ENCODE measurements at places on chromosomes 13 and 19. TPM values are rescaled to one million over a fixed set of nuclear protein-coding genes. Genes with fewer than 3 reads are reported as not detected.

The RNF17 gene
- not detected for polyA plus RNA-seq

The RNF113B gene
- polyA plus RNA-seq: not detected

The FOXA3 gene
- polyA plus RNA-seq: not detected

The CACNG8 gene
- 0.05 TPM for polyA plus RNA-seq

The TTC9B gene
- 0.26 TPM for polyA plus RNA-seq

- DNase-seq: no peak
Measured at GRCh38 chr13:58080806-58081205, 449.3 kb downstream of the PCDH17 start.

DNA sequence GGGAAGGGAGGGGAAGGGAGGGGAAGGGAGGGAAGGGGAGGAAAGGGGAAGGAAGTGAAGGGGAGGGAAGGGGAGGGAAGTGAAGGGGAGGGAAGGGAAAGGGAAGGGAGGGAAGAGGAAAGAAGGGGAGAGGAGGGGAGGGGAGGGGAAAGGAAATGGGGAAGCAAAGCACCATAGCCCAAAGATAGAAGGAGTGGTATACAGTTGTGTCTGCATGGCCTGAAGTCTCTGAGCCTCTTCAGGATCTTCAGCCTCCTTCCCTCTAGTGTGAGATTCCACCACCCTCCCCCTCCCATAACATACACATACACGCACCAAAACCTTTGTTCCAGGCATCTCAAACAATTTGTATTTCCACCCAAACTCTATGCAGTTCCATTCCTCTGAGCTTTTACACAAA, 96.2 kb upstream of the SERP2 start:
- no peak for DNase-seq

GRCh38 chr13:76379341-76380105, 506.7 kb downstream of the KCTD12 start:
- DNase-seq: no peak

GRCh38 chr13:89968470-89968869, 1379.0 kb upstream of the MIR17HG start:
- no peak for DNase-seq

Data from aorta (tissue), 5 donors.